Fibroblast of skin of right quadriceps (primary cell): ENCODE measurements at places on chromosomes 16 and 17.

- no peak for DNase-seq
These were observed 486 bp upstream of the PLLP start for GRCh38 chr16:57284952-57285363.

DNA sequence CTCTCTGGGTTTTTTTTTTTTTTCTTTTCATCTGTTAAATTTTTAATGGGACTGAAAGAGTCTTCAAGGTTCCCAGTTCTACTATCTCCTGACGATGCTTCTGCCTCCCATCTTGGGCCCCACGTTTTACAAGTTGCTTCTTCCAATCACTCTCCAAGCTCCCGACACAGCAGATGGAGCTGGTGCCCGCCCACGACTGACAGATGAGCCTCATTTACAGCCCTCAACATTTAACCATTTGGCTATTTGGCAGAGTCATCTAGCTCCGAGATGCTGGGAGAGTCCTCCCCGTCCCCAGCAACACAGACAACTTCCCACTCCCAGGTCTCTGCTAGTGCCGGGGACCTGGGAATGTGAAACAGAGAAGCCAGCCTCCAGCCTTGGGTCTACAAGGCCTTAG is 276.9 kb downstream of the SHISA9 start:
- DNase-seq = no peak

GRCh38 chr17:66364990-66365490 is 62.6 kb downstream of the PRKCA start:
- DNase-seq = no peak

DNA sequence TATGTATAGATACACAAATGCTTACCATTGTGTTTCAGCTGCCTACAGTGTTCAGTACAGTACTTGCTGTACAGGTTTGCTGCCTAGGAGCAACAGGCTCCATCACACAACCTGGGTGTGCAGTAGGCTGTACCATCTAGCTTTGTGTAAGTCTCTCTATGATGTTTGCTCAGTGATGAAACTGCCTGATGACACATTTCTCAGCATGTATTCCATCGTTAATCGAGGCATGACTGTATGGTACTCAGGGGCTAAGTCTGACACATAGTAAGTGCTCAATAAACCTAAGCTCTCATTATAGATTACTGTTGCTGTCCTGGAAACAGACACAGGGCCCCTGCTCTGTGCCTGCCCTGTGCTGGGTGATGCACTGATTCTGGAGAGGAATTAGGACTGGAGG is 18.1 kb downstream of the KCNJ12 start:
- peak; percentile 22 for DNase-seq

DNA sequence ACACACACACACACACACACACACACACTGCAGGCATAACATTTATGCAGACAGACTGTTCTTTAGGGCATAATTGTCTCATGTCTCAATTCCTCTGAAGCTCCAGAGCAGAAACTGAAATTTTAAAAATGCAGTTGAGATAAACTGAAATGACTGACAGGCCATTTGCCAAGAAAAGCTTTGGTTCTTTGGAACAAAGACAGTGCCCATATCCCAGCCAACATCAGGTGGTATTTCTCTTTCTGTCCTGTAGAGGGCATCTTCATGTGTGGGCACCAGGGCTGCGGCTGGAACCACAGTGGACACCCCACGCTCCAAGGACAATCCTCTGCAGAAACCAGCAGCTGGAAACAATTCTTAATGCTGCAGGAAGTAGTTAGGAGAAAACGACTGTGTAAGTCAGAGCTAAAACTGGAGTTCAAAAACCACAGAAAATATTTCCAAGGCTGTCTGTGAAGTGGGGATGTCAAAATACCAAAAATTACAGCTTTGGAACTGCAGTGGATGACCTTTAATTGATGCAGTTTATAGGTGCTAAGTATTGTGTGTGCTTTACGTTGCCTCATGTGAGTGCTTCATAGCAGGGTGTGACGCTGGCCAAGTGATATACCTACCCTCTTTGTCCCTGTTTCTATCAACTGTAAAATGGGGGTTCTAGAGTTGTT is 10.6 kb upstream of the MEFV start:
- peak; percentile 30 for DNase-seq

DNA sequence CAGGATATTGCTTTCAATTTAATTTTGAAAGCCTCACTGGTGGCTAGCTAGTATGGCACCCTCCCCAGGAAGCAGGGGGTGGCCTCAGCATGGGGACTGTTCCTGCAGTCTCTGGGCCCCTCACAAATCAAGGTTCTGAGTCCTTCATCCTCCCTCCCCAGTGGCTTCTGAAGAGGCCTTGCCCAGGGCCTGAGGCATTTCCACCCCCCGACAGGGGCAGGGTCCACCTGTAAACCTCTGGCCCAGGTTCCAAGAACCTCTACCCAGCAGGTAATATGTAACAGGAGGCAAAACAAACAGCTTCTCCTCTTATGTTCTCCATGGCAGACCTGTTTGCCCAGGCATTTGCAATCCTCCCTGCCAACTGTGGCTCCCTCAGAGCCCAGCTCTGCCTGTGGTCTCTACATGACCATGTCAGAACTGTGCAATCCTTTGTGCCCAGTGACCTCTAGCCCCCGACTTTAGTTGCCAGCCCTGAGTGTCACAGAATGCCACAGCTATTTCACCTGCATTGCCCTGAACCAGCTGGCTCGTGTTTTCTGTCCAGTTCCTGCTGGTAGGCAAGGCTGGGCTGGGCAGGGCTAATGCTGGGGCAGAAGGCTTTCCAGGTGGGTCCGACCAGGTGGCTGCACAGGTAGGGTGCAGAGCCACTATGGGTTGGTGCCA is 14.3 kb downstream of the ACSF2 start:
- DNase-seq = no peak

- no peak for DNase-seq
These were observed 4.0 kb downstream of the TAC4 start for GRCh38 chr17:49843774-49844350.

- peak; percentile 29 for DNase-seq
These were observed 11.2 kb downstream of the ENPP7 start for GRCh38 chr17:79741751-79742588.

GRCh38 chr17:10458701-10459100 is 10.7 kb downstream of the MYH4 start:
- no peak for DNase-seq

GRCh38 chr17:72587773-72588511 is 467.1 kb downstream of the SOX9 start:
- no peak for DNase-seq

DNA sequence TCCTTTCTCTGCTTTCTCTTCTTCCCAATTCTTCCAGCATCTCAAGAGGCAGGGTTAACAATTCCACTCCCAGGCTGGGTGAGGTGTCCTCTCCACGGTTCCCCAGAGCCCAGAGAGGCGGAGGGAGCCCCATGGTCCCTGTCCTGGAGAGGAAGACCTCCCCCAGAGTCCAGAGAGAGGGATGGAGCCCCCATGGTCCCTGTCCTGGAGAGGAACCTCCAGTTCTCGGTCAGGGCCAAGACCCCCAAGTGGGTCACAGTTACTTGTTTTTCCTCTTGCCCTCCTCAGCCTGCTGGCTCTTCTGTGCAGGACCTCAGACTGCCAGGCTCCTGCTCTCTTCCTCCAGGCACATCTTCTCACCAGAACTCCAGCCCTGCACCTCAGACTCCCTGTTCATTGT is 135.2 kb downstream of the RPTOR start:
- DNase-seq = no peak

DNA sequence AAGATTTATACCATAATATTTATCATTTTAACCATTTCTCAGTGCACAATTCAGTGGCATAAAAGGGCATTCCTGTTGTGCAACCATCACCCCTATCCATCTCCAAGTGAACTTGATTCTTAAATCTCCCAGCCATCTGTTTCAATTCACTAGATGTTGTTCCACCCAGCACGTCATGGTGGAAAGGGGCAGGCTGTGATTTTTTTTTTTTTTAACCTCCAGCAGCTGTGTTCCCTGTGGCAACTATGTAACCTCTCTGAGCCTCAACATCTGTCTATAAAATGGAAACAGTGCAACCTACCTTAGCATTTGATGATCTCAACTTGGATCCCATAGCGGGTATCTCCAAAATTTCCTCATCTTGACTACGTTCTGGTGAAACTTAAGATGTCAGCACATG is 604.5 kb downstream of the WWOX start:
- DNase-seq = no peak

DNA sequence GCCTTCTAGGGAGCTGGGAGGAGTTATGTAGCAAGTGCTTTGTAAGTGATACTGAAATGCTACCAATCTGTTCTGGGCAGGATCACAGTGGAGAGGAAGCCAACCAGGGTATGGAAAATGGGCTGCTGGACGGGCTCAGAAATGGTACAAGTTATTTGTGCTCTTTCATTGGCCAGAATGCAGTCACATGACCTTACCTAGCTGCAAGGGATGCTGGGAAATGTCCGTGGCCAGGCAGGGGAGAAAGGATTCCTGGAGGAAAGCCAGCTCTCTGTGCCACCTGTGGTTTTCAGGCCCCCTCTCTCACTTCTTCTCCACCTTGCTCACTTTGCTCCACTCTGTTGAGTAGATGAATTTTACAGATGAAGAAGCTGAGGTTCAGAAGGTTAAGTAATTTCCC is 4.8 kb downstream of the EEF2K start:
- no peak for DNase-seq

- DNase-seq = no peak
These were observed 13.7 kb downstream of the SDK2 start for GRCh38 chr17:73630531-73630930.

- DNase-seq = no peak
These were observed 75.5 kb upstream of the CLEC3A start for GRCh38 chr16:77946823-77947222.

- DNase-seq = peak; percentile 28
These were observed 23.3 kb downstream of the TBCD start for GRCh38 chr17:82775001-82775823.

DNA sequence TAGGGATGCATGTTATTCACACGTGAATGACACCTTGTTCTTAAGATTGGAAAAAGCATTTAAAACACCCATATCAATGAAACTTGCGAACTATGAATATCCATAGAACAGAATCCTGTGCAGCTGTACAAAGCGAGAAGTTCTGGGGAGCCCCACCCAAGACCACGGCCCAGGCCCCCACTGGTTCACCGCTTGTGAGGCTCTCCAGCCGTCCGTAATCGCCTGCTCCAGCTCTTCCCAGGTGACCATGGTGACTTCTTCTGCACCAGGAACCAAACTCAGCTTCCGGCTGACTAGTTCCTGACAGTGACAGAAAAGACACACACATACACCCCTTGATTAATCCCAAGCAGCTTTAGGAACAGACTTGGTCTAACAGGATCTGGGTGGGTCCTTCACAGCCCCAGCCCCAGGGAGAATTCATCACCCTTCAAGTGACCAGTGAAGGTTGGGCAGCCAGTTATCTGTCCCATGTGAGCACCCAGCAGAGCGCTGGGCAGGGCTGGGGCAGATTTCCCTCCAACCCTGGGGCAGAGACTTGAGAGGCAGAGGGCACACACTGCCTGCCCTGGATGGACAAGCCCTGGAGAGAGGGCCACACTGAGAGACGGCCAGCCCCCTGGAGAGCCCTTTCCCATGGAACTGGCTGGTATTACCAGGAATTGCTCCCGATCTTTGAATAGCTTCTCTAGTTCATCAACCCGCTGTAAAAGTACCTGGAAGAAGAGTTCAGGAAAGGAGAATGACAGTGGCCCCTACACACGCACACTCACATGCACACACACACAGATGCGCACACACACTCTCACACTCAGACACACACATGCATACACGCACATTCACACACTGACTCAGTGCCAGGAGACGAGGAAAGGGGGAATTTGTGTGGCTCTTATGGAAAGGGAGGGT is 3.6 kb downstream of the QRICH2 start:
- no peak for DNase-seq

DNA sequence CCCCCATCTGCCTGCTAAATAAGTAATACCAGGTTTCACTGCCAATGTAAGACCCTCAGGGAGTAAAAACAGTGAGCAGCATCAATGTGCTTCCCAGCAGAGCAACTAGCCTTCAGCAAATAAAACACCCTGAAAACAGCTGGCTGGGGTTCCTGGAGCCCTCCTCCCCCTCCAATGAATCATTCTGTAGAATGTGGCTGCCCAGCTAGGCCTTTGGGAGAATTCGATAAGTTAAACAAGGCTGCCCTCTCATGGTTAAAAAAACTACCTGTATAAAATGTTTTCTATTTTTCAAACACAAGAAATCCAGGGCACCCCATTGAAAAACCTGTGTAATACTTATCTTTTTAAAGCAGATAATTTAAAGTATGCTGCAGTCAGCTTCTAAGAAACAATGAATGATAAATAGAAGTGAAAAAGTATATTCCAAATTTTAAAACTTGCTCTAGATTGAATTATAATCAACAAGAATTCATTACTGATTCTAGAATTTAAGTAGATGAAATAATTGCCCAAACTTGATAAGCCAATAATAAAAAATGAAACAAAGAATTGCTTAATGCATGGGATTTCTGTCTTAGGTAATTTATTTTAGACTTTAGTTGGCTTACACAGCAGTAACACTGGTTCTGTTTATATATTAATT is 9.4 kb upstream of the TOM1L1 start:
- DNase-seq = peak; percentile 73

DNA sequence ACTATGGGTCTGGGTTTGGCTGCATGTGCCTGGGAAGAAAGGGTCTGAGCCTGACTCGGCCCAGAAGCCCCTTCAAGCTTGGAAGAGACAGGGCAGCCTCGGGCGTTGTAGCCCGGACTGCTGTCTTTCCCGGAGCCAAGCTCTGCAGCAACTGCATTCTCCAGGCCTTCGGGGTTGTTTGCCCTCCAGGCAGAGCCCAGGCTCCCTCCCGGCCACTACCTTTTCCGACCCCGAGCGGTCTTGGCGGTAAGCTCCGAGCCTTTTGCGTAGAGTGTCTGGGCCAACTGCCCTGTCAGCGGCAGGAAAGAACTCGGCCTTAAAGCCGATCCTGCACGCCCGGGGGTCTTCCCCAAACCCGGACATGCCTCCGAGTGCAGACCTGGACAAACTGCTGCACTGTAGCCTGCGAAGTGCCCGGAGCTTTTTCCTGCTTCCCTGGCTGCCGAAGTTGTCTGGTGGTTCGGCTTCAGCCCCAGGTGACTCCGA is 1.3 kb downstream of the LHX1 start:
- DNase-seq = no peak

DNA sequence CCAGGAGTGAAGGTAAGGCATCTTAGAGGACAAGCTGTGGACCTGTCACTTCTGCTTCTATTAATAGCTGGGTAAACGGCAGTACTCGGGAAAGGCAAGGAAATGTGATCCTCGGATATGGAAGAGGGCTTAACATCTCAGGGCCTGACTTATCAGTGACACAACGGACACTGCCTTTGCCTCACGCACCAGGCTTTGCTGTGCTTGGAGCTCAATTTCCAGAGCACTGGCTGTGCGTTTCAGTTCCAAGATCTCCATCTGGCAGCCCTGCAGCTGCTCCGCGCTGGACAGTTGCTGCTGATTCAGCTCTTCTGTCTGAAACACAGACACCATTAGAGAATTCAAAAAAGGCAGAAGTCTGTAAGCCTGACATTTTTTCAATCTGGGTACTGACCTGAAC is 3.5 kb downstream of the KRT40 start:
- DNase-seq = peak; percentile 40

DNA sequence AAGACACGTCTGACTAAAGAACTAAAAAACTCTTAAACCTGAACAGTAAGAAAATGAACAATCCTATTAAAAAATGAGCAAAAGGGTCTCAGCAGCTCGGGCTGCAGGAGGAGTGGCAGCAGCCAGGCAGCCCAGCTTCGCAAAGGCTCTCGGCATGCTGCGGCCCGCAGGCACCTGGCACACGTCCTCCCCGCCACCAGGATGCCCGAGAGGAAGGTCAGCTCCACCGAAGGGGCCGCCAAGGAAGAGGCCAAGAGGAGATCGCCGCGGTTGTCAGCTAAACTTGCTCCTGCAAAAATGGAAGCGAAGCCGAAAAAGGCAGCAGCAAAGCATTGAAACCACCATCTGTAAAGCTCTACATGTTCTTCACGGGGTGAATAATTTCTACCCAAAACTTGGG is 173.5 kb downstream of the BCAS3 start:
- DNase-seq = no peak

GRCh38 chr17:29042679-29043538 is at the start of gene PIPOX:
TSS of gene PIPOX (plus strand) at chr17:29043141. CDS start at chr17:29043226, 85 bp downstream.
- DNase-seq = peak; percentile 49
